Hematopoietic multipotent progenitor cell treated with erythropoietin and hydrocortisone succinate and interleukin-3 and kit ligand, for 8 days (in vitro differentiated cells): ENCODE measurements at places on chromosomes 6 and 20.

DNA sequence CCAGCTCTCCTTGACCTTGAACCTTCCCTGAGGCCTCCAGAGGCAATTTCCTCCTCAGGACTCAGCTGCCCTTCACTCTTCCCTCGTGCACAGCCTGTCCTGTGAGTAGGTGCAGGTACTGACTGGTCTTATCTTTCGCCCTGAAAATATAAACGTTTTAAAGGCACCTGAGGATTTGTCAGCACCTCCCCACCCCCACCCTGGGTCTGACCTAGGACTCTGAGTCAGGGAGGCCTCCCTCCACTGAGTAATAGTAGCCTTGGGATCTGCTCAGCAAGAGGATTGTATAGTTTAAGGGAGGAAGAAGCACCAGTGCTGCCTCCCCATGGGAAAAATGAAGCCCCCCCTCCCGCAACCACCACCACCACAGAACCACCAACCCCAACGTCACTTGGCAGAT lies 54.6 kb downstream of the PPARD start:
- DNase-seq: no peak

GRCh38 chr6:104414723-104415122 lies 445.0 kb downstream of the HACE1 start:
- no peak for DNase-seq

- no peak for DNase-seq
These were observed 3.9 kb upstream of the TNFRSF6B start for GRCh38 chr20:63692436-63693082.

DNA sequence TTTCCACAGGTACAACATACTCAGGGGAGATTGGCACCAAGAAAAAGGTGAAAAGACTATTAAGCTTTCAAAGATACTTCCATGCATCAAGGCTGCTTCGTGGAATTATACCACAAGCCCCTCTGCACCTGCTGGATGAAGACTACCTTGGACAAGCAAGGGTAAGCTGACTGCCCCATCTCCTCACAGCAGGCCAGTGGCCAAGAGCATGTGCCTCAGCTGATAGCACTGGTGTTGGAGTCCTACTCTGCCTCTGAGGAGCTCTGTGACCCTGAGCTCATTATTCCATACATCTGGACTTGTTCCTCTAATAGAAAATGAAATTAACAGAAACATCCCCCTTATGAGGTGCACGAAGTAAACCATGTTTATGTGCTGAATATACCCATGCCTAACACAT lies 102.8 kb downstream of the MTFR2 start:
- no peak for DNase-seq

- no peak for DNase-seq
These were observed 219.0 kb downstream of the THBS2 start for GRCh38 chr6:169034516-169035167.

DNA sequence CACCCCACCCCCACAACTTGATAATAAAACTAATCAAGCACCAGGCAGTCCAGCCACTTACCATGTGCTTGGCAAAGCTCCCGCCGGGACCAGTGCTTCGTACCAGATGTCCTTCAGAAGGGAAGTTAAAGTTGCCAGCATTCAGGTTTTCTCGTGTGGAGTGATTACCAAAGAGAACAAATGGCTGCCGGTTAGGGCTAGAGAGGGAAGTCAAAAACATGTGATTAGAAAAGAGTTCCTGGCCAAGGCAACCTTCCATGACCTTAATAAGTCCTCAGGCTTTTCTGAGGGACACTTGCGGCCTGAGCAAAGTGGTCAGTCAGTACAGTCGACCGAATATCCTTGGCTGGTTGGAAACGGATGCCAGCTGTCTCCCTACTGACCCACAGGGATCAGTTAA lies 67.0 kb downstream of the DNAAF9 start:
- peak; percentile 20 for DNase-seq

- peak; percentile 25 for DNase-seq
These were observed 862 bp downstream of the UCKL1 start for GRCh38 chr20:63955281-63955826.

GRCh38 chr6:122476131-122476530 lies 4.5 kb upstream of the SERINC1 start:
- peak; percentile 63 for DNase-seq

GRCh38 chr20:10946124-10946880 lies 272.5 kb upstream of the JAG1 start:
- DNase-seq: no peak

DNA sequence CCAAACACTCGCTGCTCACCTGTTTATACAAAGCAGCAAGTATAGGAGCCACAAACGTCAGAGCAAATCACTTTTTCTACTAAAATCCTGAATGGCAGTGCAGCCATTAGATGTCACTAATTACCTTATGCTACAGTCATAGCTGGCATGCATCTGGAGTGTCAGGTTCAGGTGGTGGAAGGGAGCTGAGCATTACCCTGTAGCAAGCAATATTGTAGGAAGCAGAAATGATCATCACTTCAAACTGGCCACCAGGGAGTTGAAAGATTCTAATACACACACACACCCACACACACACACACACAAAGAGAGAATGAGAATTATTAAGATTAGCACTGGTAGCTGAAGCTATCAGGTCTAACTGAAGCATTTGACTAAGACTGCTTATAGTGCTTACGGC lies 75.8 kb downstream of the EFHC1 start:
- DNase-seq: no peak

GRCh38 chr20:38434301-38434741 lies 807 bp downstream of the SNHG17 start:
- DNase-seq: peak; percentile 60

DNA sequence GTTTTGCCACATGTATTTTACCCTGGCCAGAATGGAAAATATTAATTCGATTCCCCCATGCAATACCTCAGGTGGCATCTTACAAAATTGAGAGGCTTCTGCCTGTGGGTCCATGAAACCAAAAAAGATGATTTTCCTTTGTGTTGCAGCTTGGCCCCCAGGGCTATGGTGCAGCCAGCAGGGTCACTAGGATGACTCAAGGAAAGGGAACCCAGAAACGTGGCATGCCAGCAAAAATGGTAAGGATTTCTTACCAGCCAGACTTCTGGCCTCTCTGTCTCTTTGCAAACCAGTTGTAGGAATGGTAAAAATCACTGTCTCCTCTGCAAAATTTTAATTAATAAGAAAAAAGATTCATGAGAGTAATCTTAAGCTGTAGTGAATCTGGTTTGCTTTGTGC lies 11.6 kb upstream of the TAAR9 start:
- DNase-seq: no peak

GRCh38 chr6:127727260-127727953 lies 150.4 kb downstream of the C6orf58 start:
- no peak for DNase-seq

DNA sequence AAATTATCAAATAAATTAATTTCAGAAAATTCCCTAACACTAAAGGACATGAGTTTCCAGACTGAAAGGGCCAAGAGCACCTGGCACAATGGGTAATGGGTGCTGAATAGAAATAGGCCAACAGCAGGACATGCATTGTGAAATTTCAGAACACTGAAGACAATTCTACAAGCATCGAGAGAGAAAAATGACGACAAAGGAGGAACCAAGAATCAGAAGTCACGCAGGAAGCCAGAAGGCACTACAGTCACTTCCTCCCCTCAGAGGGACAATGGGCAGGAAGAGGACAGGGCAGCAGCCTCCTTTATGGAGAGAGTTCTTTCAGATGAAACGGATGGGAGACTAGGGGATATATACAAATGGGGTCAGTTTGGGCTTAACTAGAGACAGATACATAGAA lies 29.6 kb downstream of the PCNA start:
- DNase-seq: peak; percentile 17

DNA sequence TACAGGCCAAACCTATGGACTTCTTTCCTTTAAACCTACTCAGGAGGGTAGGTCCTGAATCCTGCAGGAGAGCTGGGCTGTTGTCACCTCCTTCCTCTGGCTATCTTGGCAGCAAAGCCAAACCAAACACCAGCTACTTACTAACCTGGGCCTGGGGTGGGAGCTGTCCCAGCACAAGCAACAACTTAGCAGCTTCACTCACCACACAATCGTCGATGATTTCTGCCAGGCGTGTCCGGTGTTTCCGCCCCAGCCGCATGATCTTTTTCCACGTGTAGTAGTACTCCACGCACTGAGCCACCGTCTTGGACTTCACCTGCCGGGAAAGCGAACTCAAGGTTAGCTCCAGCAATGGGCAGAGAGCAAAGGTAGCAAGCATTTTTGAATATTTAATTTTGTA lies 25.4 kb upstream of the MRPS10 start:
- DNase-seq: no peak

- DNase-seq: no peak
These were observed 44.3 kb downstream of the PDYN start for GRCh38 chr20:1949347-1950100.

DNA sequence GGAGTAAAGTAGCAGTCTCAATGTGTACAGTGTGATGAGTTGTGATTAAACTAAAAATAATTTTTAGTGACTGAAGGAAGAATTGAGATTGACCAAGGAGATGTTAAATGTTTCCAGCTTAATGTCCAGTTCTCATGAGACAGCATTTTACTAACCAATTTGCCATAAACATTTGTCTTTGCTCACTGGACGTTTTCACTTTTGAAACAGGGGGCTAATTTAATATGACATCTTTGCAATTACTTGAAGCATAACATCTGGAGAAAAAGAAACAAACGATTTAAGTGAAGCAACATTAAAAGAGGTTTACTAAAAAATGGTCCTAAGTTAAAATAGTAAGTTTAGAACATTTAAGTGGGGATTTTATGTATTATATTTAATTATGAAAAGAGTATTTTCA lies 443.8 kb downstream of the BCKDHB start:
- no peak for DNase-seq

- DNase-seq: peak; percentile 63
These were observed at the start of gene PRICKLE4 for GRCh38 chr6:41780551-41781365. TSS of gene PRICKLE4 (plus strand) at chr6:41780782. CDS start at chr6:41783474, 2,692 bp downstream.

GRCh38 chr6:139635401-139636130 lies 261.1 kb upstream of the CITED2 start:
- no peak for DNase-seq

DNA sequence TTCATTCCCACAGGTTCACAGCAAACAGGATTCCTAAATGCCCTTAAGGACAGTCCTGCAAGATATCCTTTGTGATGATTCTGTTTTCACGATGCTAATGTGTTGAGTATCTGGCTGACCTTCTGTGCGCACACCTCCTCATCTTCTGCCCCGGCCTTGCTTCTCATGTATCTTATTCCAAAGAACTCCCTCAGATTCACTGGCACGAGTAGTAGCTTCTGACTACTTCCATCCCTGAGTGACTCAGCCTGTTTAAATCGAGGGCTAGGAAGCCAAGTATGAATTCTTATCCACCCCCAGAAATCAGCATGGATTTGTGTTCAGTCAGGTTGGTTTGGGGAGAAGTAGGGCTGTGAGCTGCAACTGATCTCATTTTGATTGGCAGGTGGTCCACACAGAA lies 190.2 kb upstream of the SNX9 start:
- DNase-seq: no peak

DNA sequence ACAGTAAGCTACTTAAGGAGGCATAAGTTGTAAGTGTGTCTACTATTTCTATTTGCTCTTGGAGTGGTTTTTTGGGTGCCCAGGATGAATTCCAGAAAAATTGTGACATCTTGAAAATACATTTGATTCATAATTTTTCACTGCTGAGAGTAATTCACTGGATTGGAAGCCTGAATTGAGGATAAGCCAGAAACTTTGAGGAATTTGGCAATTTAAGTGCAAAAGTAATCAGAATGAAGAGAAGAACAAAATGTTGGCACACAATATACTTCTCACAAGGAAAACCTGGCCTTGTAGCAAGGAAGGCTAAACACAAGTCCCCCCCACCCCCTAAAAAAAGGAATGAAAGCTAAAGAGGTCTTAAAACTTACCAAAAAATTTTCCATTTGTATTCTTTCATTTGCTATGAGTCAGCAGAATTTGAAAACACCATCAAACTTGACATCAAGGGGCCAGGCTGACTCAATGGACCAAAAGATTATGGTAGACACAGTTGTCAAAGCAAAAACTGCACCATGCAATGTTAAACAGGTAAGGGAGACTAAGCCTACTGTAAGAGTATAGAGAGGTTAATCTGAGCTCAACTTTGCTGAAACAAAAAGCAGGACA lies 840.0 kb downstream of the FRK start:
- DNase-seq: no peak

DNA sequence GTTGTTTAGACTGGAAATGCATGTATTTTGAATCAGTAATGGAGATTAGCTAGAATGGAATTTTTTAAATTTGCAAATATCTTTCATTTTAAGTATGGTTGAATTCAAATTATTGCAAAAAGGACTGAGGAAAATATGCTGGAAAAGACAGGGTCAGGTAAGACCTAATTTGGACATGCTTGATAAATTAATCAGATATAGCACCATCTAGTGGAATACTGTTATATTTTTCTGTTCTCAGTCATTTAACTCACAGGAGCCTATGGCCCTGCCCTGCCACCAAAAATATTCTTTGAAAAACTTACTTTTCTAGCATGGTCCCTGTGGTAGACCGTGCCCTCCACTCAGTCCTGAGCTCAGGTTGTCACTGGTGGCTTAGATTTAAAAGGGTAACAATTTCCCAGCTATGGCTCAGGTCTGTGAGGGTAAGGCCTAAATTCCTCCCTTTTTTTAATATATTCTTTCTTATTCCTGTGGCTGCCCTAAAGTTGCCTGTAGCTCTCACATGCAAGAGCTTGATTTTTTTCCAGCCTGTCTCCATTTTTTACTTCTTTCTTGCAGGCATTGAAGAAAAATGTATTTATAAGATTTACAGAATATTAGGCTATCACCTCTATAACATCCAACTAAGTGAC lies 25.3 kb upstream of the KIAA1586 start:
- peak; percentile 71 for DNase-seq

DNA sequence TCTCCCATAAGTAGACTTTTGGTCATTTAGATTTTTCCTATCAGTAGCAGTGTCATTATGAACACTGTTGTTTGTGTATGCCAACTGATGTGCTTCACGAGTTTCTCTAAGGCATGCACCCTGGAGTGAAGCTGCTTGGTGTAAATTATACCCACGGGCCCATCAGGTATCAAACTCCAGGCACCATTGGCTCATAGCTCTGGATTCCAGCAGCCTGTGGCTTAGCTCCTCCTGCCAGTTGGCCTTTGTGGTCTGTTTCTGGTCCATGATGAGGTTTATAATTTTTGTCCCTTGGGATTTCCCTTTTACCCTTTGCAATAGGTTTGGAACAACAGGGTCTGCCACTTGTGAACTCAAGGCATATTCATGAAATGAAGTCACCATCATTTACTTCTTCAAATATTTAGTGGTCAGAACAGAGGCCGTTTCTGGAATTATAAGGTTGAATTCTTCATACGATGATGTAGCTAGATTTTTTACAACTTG lies 350.5 kb downstream of the PRL start:
- no peak for DNase-seq

DNA sequence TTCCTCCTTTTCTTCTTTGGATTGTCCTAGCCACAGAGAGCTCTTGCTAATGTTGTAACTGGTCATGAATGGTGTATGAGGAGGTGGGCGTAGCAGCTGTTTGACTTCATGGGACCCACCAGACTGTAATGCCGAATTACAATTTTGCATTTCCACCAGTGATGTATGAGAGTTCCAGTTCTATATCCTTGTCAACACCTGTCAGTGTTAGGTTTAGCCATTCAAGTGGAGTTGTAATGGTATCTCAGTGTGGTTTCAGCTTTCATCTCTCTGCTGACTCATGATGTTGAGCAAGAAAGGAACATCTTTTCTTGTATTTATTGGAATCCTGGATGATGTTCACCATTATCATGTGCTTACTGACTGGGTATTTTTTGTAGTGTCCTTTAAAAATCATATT lies 5.1 kb downstream of the IGF2R start:
- DNase-seq: no peak
